ENCODE measurements at places on chromosomes 1 and 21. TPM values are rescaled to one million over a fixed set of nuclear protein-coding genes. Genes with fewer than 3 reads are reported as not detected.

Gene UMODL1
- not detected for total RNA-seq

Gene SLC5A9
- not detected for total RNA-seq

Gene CFHR3
- not detected for total RNA-seq

Gene SERTAD4
- 0.26 TPM for total RNA-seq

Gene CHI3L2
- total RNA-seq, result not detected

GRCh38 chr1:59139396-59139795, 157.5 kb upstream of the FGGY start:
- DNase-seq, result peak; percentile 71

Gene ZDHHC18
- total RNA-seq, result 5.0 TPM

Gene CDCP2
- not detected for total RNA-seq

GRCh38 chr1:91608876-91609275, 108.2 kb downstream of the CDC7 start:
- DNase-seq, result peak; percentile 88

GRCh38 chr1:193489191-193489590, 302.8 kb upstream of the B3GALT2 start:
- DNase-seq, result no peak

- DNase-seq, result no peak
These were observed 34.2 kb downstream of the GRHL3 start for GRCh38 chr1:24353292-24353891.

DNA sequence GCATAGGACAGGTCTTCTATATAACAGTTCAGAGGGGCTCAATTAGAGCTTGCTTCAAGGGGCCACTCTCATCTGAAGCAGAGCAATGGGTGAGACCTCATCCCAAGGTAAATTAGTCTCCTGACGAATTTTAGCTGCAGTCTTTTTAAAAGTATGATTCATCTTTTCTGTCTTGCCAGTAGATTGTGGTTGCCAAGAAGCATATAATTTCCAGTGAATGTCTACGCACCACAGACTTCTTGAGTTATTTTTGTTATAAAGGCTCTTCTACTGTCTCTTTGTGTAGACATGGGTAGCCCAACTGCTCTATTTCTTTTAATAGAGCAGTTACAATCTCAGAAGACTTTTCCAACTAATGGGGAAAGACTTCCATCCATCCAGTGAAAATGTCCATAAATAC, 108.9 kb upstream of the FMN2 start:
- DNase-seq, result no peak

GRCh38 chr1:17606826-17607440, 67.4 kb downstream of the ARHGEF10L start:
- DNase-seq, result peak; percentile 41

DNA sequence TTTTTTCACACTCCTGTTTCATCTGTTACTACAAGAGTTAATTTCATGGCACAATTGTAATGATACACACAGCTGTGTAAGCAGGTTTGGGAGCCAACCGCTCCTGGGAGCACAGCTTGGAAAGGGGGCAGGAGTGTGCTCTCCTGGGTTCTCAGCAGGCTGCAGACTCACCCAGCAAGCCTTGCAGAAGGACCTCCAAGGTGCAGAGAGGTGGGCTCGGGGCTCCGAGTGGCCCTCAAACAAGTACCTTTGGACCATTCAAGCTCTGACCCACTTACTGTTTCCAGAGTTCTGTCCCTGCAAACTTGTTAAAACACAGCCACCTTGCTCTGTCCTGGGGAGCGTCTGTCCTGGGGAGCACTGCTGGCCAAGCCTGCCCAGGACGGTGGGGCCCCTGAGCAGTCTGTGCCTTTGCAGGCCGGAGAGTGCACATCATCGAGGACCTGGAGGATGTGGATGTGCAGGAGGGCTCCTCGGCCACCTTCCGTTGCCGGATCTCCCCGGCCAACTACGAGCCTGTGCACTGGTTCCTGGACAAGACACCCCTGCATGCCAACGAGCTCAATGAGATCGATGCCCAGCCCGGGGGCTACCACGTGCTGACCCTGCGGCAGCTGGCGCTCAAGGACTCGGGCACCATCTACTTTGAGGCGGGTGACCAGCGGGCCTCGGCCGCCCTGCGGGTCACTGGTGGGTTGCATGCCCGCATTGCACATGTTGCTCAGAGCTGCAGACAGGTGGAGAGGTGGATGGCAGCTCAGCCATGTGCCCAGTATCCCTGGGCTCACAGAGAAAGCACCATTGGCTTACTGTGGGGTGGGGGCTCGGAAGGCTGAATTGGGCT, 78.0 kb downstream of the OBSCN start:
- no peak for DNase-seq

DNA sequence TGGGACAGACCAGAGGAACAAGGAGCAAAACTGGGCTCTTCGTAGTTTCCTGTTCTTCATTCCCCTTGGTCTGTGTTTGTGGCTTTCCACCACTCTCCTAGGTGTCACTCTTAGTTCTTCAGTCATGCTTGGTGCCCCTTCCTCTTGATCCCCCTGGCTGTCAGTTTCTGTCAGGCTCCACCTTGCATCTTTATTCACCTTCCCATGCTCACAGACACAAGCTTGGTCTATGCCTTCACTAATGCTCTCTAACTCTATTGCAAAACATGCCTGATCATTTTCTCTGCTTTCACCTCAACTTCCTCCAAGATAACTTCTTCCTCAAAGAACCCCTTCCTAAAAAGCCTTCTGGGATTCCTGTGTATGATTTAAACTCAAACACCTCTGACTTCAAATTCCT, 122.9 kb downstream of the GLUL start:
- DNase-seq, result no peak

GRCh38 chr1:21139601-21140000, 37.1 kb downstream of the EIF4G3 start:
- DNase-seq, result no peak

Gene SLC22A15
- total RNA-seq, result 22.6 TPM

DNA sequence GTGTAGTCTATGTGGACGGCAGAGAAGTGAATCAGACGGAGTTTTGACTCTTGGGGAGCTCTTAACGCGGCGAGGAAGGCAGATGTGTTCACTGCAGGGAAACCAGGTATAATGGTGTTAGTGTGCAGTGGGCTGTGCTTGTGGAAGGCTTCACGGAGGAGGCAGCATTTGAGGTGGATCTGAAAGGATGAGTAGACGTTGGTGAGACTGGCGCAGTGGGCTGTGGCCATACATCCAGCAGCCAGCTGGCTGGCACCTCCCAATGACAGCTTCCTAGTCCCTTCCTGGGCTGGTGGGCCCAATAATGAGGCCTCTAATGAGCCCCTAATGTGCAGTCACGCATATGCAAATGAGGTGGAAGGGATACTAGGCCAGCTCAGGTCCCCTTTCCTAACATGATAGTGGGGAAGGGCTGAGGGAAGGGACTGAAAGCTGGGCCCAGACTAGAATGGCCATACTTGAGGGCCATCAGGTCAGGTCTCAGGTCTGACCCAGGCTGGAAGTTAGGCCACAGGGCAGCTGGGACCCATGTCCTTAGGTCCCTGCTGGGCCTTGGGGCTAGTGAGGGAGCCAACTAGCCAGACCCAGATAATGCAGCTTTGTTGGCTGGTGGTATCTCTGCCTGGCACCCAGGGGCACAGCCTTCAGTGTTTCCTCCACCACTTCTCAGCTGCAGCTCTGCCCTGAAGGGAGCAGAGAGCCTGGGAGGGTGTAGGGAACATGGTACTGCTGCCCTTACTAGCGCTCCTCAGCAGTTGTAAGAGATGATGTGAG, 3.8 kb downstream of the MAP7D1 start:
- no peak for DNase-seq

Gene KCNJ15
- total RNA-seq, result 2.1 TPM

Gene LGR6
- not detected for total RNA-seq

Gene IFNGR2
- total RNA-seq, result 42.4 TPM

DNA sequence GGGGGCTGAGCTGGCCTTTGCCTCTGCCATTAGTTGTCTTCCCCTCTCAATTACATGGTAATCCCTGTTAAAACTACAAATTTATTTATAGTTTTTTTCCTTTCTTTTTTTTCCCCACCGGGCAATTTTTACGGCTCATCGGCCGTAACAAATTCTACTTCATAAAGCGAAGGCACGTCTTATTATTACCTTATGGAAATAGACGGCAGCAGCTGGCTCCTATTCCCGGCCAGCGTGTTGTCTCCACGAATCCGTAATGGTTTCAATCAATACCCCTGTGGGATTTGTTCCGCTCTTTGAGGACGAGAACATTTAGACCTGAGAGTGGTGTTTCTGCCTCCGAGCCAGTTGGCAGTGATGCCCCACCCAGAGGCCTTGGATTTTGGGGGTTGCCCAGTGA, 52.4 kb upstream of the IGSF21 start:
- no peak for DNase-seq

- DNase-seq, result peak; percentile 51
These were observed 6.8 kb upstream of the PSMG1 start for GRCh38 chr21:39189857-39190604.

Gene CDC7
- total RNA-seq, result 2.1 TPM

GRCh38 chr1:24501371-24502064, 1.1 kb upstream of the RCAN3 start:
- peak; percentile 60 for DNase-seq

DNA sequence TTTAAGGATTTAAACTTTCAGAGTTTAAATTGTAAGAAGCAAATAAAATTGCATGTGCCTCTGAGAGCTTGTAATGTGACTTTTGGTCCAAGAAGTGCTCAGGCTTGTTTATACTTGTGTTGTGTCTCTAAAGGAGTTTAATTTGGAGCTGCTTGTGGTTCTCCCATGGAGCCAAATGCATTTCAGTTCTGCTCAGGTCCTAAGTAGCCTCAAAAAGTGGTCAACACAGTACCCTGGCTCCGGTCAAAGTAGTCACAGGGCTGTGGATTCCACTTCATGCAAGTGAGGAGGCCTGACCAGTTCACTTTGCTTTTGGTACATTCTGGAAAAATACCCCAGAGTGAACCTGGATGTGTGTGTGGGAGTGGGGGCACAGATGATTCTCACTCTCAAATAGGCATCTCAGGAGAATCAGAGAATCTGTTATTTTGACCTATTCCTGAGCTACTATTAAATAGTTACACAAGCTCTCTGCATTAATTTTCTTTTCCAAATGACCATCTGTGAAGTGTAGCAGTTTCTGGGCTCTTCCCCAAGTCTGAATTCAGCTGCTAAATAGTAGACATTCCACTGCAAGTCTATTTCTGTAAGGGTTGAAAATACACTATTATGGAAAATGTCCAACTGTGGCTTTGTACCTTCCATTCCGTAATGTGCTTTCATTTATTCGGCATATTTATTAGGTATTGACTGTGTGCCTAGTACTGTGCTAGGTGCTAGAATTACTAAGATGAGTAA, 31.7 kb upstream of the AGO1 start:
- no peak for DNase-seq

Gene LRRN2
- total RNA-seq, result not detected

DNA sequence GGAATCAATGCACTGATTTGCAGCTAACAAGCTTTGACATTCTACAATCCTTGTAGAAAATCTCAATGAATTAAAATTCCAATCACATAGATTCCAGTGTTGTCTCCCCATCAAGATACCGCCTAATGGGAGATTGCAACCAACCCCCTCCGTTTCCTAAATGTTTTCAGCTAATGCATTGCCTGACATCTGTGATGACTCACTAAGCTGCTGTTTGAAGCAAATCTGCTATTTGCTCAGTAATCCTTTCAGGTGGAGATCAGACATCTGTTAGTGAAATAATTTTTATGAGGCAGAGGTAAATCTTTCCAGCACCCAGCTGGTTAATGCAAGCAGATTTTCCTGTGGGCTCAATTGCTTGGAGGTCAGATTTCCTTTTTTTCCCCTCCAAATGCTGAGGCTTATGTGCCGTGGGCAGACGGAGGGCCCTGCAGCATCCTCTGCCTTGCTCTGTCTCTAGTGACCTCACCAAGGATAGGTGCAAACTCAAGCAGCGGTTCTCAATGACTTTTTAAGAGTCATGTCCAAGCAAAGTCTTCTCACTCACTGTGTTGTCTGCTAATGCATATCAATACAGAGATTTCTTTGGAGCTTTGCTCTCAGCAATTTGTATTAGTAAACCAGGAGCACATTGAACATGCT, 91.1 kb upstream of the RAB3GAP2 start:
- DNase-seq, result peak; percentile 36

Gene CTPS1
- total RNA-seq, result 33.7 TPM

GRCh38 chr1:36081926-36082485, 1.9 kb upstream of the TEKT2 start:
- no peak for DNase-seq

GRCh38 chr1:211632808-211633523, 42.5 kb downstream of the NEK2 start:
- DNase-seq, result peak; percentile 34

GRCh38 chr21:14630556-14631069, 84.5 kb upstream of the SAMSN1 start:
- DNase-seq, result no peak

GRCh38 chr1:65424573-65424889, 4.1 kb downstream of the LEPR start:
- no peak for DNase-seq

Gene CFHR2
- total RNA-seq, result not detected

Gene LCE2A
- total RNA-seq, result not detected

DNA sequence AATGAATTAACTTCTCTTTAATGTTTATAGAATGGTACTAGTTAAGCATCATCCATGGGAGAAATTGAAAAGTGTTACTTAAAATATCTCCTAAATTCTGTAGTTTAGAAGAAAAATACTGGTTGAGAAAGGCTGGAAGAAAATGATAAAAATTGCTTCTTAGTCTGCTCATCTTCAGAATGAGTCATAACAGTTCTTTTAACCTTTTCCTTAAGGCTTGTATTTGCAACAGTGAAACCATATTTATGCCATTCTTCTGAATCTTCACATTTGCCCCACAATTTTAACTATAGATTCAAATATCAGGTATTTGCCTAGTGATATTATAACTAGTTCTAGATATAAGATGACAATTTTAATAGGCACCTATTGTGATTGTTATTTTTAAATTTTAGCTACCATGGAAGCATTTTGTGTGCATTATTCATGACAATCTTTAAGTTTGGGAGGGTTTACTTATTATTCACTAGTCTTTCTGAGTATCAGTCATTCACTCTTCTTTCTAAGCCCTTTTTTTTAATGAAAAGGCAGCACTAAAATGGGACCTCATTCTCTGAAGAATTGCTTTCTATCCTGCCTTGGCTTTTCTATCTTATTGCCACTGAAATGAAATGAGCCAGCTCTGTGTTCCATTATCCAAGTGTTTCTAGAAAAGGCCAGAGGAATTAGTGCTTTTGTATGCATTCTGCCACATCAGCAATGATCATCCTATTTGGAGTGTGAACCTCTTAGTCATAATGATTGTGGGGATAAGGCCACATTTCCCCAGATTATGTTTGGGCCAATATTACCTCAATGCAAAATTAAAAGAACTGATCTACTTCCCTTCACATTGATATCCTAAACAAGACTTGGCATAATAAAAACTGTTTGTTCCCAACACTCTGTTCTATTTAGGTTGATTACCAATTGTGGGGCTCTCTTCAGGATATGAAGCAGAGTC, 58.4 kb downstream of the SAMSN1 start:
- DNase-seq, result peak; percentile 8

- DNase-seq, result peak; percentile 82
These were observed 19.2 kb upstream of the EVA1B start for GRCh38 chr1:36342426-36343185.

Gene S100A16
- 886 TPM for total RNA-seq

DNA sequence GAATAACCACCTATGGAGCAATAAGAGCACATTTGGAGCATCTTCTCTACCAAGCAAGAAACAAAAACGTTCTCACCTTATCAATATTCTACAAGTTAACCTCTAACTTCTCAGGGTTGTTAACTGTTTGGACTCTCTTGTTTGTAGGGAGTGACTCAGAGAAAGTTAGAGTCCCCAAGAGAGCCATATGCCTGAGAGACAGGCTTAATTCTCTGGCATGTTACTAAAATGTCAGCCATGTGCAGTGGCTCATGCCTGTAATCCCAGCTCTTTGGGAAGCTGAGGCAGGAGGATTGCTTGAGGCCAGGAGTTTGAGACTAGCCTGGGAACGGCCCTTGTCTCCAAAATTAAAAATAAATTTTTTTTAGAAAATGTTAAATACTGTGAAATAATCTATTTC, 4.2 kb upstream of the HENMT1 start:
- DNase-seq, result no peak

Data from bronchial epithelial cell (primary cell).